ENCODE measurements at places on chromosomes 6 and 20.

GRCh38 chr6:113610377-113610988 lies 246.7 kb upstream of the MARCKS start:
- no peaks in the 10 kb centered on the region for H3K27me3 ChIP-seq
- peak; percentile 54 for DNase-seq
- peaks cover 18% of the 10 kb centered on the region for H3K4me1 ChIP-seq
- no peak overlapping the region for H3K4me3 ChIP-seq
- H3K36me3 ChIP-seq, result no peaks in the 10 kb centered on the region

DNA sequence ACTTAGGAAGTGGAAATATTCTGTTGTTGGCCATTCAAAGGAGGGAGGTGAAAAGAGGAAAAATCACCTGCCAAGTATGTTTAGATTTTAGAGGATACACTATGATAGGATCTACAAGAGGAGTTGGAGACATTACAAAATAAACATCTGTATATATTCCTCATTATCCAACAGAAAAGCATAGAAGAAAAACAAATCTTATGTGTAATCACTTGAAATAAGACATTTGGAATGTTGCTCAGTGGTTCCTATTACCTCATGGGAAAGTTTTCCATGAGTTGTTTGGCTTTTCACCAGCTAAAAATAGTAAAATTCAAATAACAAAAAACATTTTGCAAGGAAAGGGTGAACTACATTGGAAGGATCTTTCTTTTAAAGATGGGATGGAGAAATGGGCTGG lies 76.7 kb upstream of the CARMIL1 start:
- H3K27ac ChIP-seq, result no peak overlapping the region
- H3K4me3 ChIP-seq, result no peak overlapping the region
- no peaks in the 10 kb centered on the region for H3K4me1 ChIP-seq

- no peaks in the 10 kb centered on the region for H3K36me3 ChIP-seq
- peak overlapping the region; percentile 45 for H3K27ac ChIP-seq
- H3K4me3 ChIP-seq, result no peak overlapping the region
- no peaks in the 10 kb centered on the region for H3K27me3 ChIP-seq
- peaks cover 17% of the 10 kb centered on the region for H3K4me1 ChIP-seq
These were observed 4.1 kb downstream of the SH3BGRL2 start for GRCh38 chr6:79635232-79635543.

- H3K4me3 ChIP-seq, result no peak overlapping the region
- H3K36me3 ChIP-seq, result no peaks in the 10 kb centered on the region
- no peaks in the 10 kb centered on the region for H3K4me1 ChIP-seq
- no peak for DNase-seq
These were observed 85.7 kb downstream of the GJA1 start for GRCh38 chr6:121521164-121521555.

- peaks cover 47% of the 10 kb centered on the region for H3K27me3 ChIP-seq
- H3K36me3 ChIP-seq, result no peaks in the 10 kb centered on the region
- H3K4me1 ChIP-seq, result no peaks in the 10 kb centered on the region
- no peak overlapping the region for H3K27ac ChIP-seq
These were observed 1.3 kb downstream of the EPPIN start for GRCh38 chr20:45545754-45546453.

DNA sequence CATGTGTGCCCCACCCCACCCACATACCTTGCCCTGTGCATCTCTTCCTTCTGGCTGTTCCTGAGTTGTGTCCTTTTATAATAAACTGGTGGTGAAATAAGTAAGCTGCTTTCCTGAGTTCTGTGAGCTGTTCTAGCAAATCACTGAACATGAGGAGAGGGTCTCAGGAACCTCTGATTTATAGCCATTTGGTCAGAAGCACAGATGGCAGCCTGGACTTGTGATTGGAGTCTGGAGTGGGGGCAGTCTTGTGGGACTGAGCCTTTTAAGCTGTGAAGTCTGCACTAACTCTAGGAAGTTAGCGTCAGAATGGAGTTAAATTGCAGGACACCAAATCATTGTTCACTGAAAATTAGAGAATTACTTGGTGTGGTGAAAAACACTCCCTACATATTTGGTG lies 245.4 kb downstream of the LRFN2 start:
- no peaks in the 10 kb centered on the region for H3K27me3 ChIP-seq
- no peaks in the 10 kb centered on the region for H3K36me3 ChIP-seq
- DNase-seq, result no peak
- peak overlapping the region; percentile 76 for H3K27ac ChIP-seq

DNA sequence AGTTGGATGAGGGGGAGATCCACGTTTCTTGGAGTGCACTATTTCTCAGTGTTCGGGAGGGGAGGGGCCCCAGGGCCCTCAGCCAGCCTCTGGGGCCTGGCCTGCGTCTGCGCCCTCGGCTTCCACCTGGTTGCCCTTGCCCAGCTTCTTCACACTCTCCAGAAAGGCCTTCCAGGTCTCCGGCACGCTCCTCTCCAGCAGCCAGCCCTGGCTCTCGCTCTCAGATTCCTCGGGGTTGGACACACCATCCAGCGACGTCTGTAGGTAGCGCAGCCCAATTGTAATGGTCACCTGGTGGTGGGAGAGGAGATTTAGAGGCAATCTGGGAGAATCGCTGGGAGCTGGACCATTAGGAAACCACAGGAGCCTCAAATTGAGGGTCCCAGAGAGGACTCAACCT lies 24.2 kb downstream of the PRPH2 start:
- DNase-seq, result no peak
- H3K4me1 ChIP-seq, result no peaks in the 10 kb centered on the region
- H3K4me3 ChIP-seq, result no peak overlapping the region
- H3K36me3 ChIP-seq, result peaks cover 6% of the 10 kb centered on the region

GRCh38 chr20:10728873-10729670 lies 55.3 kb upstream of the JAG1 start:
- no peaks in the 10 kb centered on the region for H3K4me1 ChIP-seq
- no peak for DNase-seq
- no peak overlapping the region for H3K27ac ChIP-seq
- H3K36me3 ChIP-seq, result no peaks in the 10 kb centered on the region

DNA sequence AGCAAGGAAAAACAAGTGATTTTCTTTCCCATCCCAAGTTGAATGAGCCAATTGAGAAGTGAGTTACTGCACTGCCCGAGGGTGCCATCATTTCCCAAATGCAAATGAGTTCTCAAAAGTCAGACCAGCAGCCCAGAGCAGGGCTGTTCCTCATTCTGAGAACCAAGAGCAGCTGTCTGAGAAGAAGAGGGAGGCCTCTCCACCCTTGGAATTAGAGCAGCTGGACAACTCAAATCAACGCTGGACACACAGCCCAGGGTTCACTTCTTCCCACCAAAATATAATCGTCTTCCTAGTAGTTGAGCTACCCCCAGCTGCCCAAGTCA lies 4.6 kb upstream of the PREX1 start:
- H3K36me3 ChIP-seq, result no peaks in the 10 kb centered on the region
- DNase-seq, result no peak
- no peaks in the 10 kb centered on the region for H3K27me3 ChIP-seq
- peaks cover 40% of the 10 kb centered on the region for H3K4me1 ChIP-seq
- peak overlapping the region; percentile 80 for H3K27ac ChIP-seq

GRCh38 chr6:113057567-113058053 lies 710.5 kb downstream of the RFPL4B start:
- H3K27ac ChIP-seq, result no peak overlapping the region
- H3K4me1 ChIP-seq, result peaks cover 13% of the 10 kb centered on the region
- H3K27me3 ChIP-seq, result no peaks in the 10 kb centered on the region

DNA sequence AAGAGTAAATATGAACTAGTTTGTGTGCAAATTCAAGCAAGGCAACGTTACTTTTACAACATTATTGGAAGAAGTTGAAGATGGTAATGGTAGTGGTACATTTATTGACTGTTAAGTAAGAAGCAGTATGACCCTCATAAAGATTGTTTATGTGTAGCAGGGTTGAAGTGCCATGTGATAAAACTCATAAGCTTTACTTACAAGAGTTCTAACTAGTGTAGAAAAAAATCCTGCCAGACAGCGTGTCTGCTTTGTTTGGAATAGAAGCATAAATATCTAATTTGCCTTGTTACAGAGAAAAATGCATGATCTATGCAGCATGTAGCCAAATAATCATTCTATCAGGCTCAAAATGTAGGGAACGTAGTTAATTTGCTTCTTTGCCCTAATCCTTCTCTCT lies 450.8 kb upstream of the SOX4 start:
- peaks cover 13% of the 10 kb centered on the region for H3K4me1 ChIP-seq
- DNase-seq, result no peak
- no peak overlapping the region for H3K4me3 ChIP-seq
- no peak overlapping the region for H3K27ac ChIP-seq

DNA sequence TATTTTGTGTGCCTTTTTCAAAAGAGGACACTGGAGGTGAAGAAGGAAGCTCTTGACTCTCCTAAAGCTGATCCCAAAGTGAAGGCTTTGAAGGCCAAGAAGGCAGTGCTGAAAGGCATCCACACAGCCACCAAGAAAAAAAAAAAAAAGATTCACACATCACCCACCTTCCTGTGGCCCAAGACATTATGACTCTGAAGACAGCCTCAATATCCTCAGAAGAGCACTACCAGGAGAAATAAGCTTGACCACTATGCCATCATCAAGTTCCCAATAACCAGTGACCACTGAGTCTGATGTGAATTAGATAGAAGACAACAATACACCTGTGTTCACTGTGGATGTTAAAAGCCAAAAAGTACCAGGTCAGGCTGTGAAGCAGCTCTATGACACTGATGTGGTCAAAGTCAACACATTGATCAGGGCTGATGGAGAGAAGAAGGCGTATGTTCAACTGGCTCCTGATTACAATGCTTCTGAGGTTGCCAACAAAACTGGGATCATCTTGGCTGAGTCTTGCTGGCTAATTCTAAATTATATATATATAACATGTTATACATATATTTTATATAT lies 59.4 kb downstream of the PLCG1 start:
- H3K4me1 ChIP-seq, result no peaks in the 10 kb centered on the region
- H3K4me3 ChIP-seq, result no peak overlapping the region
- DNase-seq, result no peak
- H3K27ac ChIP-seq, result no peak overlapping the region
- H3K27me3 ChIP-seq, result no peaks in the 10 kb centered on the region

- H3K4me3 ChIP-seq, result no peak overlapping the region
- no peak overlapping the region for H3K27ac ChIP-seq
- H3K27me3 ChIP-seq, result no peaks in the 10 kb centered on the region
- no peak for DNase-seq
These were observed 54.4 kb upstream of the CCDC28A start for GRCh38 chr6:138719011-138719635.

DNA sequence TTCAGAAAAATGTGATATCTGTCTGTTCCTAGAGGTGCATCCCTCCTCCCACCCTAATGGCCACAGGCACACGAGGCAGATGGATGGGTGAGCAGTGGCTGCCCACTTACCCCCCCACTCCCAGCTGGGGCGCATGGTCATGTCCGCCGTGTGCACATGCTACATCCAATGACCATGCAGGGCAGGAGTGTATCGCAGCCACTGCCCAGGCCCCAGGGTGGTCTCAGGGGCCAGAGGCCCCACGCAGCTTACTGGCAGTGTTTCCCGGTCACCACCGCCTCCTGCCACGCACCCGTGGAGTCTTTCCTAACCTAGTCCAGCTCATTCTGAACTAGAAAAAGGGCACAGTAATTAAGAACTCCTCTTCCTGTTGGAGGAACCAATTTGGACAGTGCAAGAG lies 11.7 kb upstream of the HTR1B start:
- no peaks in the 10 kb centered on the region for H3K4me1 ChIP-seq
- H3K27ac ChIP-seq, result no peak overlapping the region
- DNase-seq, result no peak
- no peaks in the 10 kb centered on the region for H3K36me3 ChIP-seq
- H3K4me3 ChIP-seq, result no peak overlapping the region

GRCh38 chr20:4341804-4342485 lies 326.6 kb upstream of the RNF24 start:
- no peak overlapping the region for H3K4me3 ChIP-seq
- H3K27ac ChIP-seq, result no peak overlapping the region
- H3K27me3 ChIP-seq, result no peaks in the 10 kb centered on the region
- DNase-seq, result peak; percentile 23

DNA sequence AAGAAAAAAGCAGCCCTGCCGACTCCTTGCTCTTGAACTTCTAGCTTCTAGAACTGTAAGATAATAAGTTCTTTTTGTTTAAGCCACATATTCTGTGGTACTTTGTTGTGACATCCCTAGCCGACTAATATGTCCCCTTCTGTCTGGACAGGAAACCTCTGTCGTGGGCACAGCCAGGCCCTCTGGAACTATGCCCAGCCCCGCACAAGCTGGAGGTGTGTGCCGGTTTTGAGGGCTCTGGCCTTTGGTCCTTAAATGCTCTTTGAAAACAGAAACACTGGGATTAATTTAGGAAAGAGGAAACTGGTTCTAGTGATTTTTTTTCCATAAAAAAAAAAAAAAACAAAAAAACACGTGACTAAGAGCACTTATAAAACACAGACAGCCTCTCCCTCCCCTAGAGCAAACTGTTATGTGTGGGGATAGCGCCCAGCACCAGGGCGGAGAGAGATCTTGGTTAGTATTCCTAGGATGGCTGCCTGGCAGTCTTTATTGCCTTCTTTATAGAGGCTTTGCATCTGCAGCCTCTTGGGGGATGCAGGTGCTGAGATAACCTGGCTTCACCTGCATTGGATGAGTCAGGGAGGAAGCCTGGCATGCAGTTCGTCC lies 244.3 kb downstream of the NFATC2 start:
- H3K4me3 ChIP-seq, result no peak overlapping the region
- no peak for DNase-seq
- H3K4me1 ChIP-seq, result no peaks in the 10 kb centered on the region
- H3K27me3 ChIP-seq, result no peaks in the 10 kb centered on the region
- no peaks in the 10 kb centered on the region for H3K36me3 ChIP-seq
